Left ventricle myocardium inferior (tissue), 1 donor: ENCODE measurements at places on chromosomes 11 and 22. TPM values are rescaled to one million over a fixed set of nuclear protein-coding genes. Genes with fewer than 3 reads are reported as not detected.

DNA sequence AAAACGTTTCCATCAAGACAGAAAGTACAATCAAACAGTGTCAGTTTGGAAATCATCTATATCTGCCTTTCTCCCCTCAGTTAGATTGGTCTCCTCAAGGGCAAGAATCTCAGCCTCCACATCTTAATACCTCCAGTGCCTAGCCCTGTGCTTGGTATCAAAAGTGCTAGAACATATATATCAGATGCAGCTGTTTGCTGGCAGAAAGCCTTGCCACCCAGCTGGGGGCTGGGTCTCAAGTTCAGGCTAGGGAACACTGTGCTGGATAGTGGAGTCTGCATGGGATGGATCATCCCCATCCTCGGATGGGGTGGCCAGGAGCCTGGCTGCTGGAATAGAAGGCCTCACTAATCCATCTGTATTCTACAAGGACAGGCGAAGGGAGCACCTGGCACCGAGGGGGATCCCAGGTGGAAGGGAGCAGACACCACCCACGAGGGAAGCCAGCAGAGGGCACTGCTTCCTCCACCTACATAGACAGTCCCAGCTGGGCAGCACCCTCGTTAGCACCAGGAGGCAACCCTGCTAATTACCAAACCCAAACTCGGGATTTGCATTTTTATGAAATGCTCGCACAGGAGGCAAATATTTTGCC is 602.2 kb downstream of the BUD13 start:
- no peak for DNase-seq

GRCh38 chr11:61145228-61146005 is 15.8 kb downstream of the VPS37C start:
- DNase-seq: no peak

DNA sequence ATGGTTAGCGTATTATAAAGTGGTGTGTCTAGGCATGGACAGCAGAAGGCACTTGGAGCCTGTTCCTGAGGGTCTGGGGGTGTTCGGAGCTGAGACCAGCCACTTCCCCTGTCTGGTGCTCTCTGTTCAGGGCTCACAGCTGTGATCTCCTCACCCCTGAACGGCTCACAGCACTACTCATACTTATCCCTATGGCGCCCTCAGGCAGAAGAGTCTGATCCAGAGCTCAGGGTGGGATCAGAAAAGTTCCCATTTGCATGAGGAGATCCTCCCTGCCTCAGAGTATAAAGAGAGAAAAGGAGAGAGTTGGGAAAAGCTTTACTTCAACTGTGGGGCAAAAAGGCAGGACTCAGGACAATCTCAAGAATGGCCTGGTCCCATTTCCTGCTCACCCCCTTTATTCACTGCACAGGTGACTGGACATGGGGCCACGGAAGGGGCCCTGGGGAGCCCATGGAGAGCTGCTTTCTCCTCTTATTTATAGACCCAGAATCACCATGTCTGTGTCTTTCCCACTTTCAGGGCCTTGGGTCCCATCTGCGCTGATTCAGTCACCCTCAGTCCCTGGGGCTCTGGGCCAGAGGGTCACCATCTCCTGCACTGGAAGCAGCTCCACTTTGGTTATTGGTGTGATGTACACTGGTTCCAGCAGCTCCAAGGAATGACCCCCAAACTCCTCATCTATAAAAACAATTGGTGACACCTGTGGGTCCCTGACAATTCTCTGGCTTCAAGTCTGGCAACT is 97.0 kb upstream of the TOP3B start:
- DNase-seq: no peak

GRCh38 chr11:120681434-120682331 is 170.1 kb downstream of the GRIK4 start:
- DNase-seq: no peak

GRCh38 chr22:22949953-22950352 is 62.3 kb downstream of the IGLL5 start:
- DNase-seq: no peak

- peak; percentile 59 for DNase-seq
Observed at GRCh38 chr11:75350743-75351540, 519 bp downstream of the ARRB1 start.

GRCh38 chr22:48546653-48547424 is 1280.8 kb downstream of the BRD1 start:
- no peak for DNase-seq

GRCh38 chr11:119181677-119182412 is 3.4 kb upstream of the NHERF4 start:
- no peak for DNase-seq

DNA sequence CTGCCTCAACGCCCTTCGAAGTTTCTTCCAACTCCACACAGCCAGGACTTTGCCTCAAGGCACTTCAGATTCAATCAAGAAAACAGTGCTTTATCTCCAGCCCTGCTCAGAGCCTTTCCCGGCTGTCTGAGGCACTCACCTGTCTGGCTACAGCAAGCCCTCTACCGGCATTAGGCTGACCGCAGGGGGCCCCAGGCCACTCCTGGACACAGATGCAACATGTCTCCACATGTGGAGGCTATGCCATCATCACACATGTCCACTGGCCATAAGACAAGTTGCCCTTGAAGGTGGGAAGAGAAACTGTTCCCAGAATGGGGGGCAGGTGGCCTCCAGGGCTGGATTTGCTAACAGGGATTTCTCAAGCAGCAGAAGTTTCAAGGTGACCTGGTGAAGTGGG is 10.0 kb downstream of the SCUBE1 start:
- no peak for DNase-seq

- DNase-seq: no peak
Observed at GRCh38 chr11:81725701-81726100, 1008.0 kb downstream of the FAM181B start.

DNA sequence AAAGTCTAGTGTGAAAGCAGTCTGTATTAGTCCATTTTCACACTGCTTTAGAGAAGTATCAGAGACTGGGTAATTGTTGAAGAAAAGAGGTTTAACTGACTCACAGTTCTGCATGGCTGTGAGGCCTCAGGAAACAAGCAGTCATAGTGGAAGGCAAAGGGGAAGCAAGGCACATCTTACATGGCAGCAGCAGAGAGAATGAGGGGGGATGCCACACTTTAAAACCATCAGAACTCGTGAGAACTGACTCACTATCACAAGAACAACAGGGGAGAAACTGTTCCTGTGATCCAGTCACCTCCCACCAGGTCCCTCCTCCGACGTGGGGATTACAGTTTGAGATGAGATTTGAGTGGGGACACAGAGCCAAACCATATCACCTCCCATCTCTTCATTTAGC is 13.8 kb upstream of the TUBA8 start:
- DNase-seq: no peak

DNA sequence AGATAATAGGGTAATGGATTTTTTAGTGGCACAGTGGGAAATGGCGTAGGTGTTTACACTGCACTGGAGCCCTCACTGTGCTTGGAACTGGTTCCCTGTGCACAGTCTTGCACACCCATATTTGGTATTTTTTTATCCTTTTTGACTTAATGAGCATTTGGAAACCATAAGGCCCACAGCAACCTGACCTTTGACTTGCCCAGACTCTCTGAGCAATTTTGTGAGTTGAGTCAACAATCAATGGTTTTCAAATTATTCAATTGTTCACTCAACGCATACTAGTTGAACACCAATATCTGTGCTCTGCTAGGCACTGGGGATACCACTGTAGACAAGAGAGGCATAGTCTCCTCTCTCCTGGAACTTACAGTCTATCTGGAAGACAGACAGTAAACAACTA is 14.3 kb downstream of the CD44 start:
- no peak for DNase-seq

- DNase-seq: no peak
Observed at GRCh38 chr11:78659326-78660270, 84.9 kb upstream of the NARS2 start.

- DNase-seq: no peak
Observed at GRCh38 chr11:11390068-11390771, 37.2 kb upstream of the CSNK2A3 start.

DNA sequence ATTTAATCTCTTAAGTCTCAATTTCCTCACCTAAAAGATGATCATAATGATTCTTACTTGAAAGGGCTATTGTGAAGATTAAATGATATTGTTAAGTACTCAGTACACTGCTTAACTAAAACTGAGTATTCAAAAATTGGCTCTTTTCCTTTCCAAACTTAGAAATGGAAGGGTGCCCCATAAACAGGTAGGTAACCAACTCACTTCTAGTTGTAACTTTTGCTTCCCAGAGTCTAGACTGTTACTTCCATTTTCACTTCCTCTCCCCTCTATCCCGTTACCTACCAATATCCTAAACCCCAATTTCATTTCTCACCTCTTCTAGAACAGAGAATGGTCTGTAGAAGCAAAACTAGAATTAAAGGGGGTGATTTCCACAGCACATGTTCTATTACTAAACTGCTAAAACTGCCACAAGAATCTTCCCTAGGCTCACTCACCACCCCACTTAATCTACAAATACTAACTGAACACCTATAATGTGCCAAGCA is 50.0 kb downstream of the RRAS2 start:
- DNase-seq: no peak

DNA sequence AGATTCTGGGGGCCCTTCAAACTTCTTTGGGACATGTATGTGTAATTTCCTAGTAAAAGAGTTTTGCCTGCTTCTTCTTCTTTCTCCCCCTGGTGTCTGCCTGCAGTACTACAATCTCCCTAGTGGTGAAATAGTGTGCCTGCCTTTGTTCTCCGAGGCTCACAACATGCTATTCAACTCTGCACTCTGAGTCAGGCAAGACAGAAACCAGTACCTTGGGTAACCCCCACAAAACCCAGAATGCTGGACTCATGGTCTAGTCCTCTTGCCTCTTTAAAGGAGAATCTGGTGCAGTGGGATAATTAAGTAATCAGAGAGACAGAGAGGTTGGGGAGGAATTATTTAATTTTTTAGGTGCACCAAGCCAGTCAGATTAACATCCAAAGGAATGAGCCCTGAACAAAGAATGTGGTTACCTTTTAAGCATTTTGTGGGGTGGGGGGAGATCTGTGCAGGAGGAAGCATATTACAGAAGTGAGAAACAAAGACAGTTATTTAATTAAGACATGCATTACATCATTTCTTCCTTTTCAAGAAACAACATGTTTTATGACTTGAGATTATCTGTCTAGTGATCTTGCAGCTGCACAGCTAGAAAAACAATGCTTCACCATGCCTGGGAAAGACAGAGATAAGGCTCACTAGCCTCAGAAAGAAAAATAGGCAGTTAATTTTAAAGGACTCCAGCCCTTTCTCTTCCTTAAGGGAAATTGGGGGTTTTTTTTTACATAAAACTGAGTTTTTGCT is 11.0 kb upstream of the MS4A6A start:
- no peak for DNase-seq

GRCh38 chr11:21636561-21636960 is 556.3 kb upstream of the ANO5 start:
- no peak for DNase-seq

GRCh38 chr11:130786586-130786985 is 129.7 kb downstream of the SNX19 start:
- no peak for DNase-seq

DNA sequence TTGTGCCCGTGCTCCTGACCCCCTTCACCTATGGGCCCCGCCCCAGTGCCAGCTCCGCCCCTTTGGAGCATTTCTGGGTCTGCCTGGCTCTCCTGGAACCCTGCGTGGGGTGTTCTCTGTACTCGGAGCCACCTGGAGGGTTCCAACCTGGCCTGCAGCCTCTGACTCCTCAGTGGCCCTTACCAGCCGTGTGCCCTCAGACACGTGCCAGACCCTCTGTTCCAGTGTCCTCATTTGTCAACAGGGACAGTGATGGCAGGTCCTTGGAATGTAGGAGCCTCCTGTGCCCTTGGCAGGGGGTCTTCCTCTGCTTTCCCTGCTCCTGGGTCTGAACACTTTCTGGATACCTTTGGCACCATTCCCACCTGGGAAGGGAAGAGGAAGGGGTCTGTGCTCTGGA is 96.4 kb downstream of the CACNA1I start:
- DNase-seq: no peak

GRCh38 chr11:116360221-116360941 is 412.4 kb downstream of the BUD13 start:
- no peak for DNase-seq

- DNase-seq: no peak
Observed at GRCh38 chr11:86101941-86102407, 33.1 kb upstream of the PICALM start.

DNA sequence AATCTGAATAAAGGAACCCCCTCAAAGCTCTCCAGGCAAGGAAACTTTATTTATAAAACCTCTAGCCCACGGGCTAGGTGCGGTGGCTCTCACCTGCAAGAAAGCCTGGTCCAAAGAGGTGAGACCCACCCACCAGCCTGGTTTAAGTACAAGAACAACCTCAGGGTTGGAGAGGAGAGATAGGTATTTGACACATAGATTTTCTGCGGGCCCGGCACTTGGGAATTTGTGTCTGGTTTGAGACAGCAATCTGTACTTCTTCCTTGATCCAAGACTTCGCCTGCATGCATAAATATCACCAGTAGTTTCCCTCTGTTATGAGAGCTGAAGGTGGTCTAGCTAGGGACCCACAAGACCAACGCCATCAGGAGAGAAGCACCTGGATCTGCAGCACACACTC is 73.2 kb upstream of the CAPRIN1 start:
- no peak for DNase-seq

DNA sequence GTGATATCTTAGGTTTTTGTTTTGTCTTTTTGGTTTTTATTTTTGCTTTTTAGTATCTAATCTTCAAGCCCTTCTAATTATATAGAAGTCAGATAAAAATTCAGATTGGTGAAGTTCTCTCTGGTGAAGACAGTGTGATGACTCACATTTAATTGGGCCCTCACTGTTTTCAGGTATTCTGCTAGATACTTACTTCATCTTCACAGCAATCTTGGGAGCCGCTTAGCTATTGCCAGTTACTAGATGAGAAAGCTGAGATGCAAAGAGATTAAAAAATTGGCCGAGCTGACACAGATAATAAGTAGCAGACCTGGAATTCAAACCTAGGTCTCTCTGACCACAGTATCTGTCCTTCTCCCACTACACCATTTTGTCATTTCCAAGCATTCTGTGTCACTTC is 75.0 kb downstream of the PPP2R1B start:
- no peak for DNase-seq

GLYAT gene
- total RNA-seq: not detected

OR9Q2 gene
- total RNA-seq: not detected

APIP gene
- 24.3 TPM for total RNA-seq

SPON1 gene
- 9.4 TPM for total RNA-seq

ABCG4 gene
- 1.8 TPM for total RNA-seq

TMEM225 gene
- not detected for total RNA-seq

HOATZ gene
- not detected for total RNA-seq

PUS3 gene
- total RNA-seq: 7.7 TPM

PRODH gene
- total RNA-seq: 13.3 TPM

P4HA3 gene
- 0.16 TPM for total RNA-seq

PTPN5 gene
- 0.47 TPM for total RNA-seq
